ENCODE measurements at places on chromosomes 12 and 14. TPM values are rescaled to one million over a fixed set of nuclear protein-coding genes. Genes with fewer than 3 reads are reported as not detected.

The MAP1LC3B2 gene
- 4.6 TPM for polyA plus RNA-seq

DNA sequence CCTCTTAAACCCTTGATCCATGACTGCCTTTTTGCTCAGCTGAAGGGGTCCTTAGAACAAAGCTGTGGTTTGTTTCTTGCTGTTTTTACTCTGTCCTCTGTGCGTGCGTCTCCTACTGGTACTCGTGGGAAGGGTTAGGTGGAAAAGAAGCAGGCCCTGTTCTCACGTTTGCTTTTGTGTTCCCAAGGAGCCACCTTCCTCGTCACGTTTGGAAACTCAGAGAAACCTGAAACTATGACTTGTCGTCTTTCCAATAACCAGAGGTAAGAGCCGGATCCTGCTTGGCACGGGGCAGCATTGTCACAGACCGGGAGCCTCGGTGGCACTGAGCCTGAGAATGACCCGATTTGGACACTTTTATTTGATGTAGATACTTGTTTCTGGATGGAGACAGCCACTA is 13.1 kb downstream of the ZFYVE21 start:
- DNase-seq, result no peak
- no peaks in the 10 kb centered on the region for H3K27me3 ChIP-seq

DNA sequence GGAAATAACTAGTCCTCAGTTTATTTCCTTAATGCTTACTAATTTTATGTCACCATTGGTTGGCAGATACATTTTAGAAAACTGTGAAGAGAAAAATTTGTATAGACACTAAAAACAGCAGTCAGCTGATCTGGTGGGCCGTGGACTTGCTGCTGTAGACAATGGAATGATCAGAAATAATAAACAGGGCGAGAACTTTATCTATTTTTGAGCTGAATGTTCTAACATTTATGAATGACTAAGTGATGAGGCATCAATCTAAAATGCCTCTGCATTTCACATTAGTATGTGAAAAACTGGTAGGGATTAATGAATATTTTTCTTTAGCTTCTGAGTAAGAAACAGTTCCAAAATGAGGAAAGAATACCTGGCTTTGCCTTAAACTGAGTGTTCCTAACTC is 24.8 kb upstream of the PKP2 start:
- H3K36me3 ChIP-seq, result no peaks in the 10 kb centered on the region
- H3K27ac ChIP-seq, result no peak overlapping the region
- DNase-seq, result no peak
- H3K27me3 ChIP-seq, result no peaks in the 10 kb centered on the region

- H3K27ac ChIP-seq, result peak overlapping the region; percentile 76
- no peak for DNase-seq
- no peak overlapping the region for H3K4me3 ChIP-seq
- H3K27me3 ChIP-seq, result no peaks in the 10 kb centered on the region
- peaks cover 83% of the 10 kb centered on the region for H3K4me1 ChIP-seq
Measured at GRCh38 chr14:54769951-54770863, 132.4 kb downstream of the GCH1 start.

GRCh38 chr12:93116632-93117031 is 187.5 kb upstream of the EEA1 start:
- H3K4me3 ChIP-seq, result no peak overlapping the region
- H3K36me3 ChIP-seq, result no peaks in the 10 kb centered on the region

DNA sequence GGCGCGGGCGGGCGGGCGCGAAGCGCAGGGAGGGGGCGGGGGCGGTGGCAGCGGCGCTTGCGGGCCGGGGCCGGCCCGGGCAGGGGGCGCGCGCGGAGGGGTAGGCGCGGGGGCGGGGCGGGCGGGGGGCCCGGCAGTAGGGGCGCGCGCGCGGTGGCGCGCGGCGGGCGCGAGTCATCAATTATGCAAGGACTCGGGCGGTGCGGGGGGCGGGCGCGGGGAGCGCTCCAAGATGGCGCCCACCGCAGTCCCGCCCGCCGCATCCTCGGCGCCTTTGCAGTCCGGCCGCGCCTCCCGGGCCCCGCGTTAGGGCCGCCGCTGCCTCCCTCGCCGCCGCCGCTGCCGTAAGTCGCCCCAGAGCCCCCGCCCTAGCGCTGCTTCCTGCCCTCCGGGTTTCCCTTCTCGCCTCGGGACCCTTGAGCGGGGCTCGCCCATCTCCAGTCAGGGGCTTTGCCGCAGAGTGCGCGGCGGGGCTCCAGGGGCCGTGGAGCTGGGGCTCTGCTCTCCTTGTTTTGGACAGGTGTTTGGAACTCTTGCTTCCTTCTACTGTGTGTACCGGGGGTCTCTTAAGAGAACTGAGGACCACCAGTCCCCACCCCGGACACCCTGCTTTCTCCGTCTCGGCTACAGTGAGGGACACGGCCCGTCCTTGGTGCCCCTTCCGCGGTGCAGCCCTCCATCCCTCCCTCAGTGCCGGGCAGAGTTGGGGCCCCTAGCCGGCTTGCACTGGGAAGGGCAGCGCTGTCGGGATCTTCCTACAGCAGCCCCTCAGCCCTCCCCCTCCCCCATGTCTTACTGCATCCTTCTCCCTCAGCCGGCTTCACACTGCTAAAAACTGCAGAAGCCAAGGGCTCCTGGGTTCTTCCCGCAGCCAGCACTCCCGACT is at the start of gene SCN8A:
Gene SCN8A (plus strand): TSS at position 218 of the 886 bp plus-strand sequence. CDS start 71,585 bp downstream, outside the sequence.
- peak; percentile 19 for DNase-seq
- H3K27ac ChIP-seq, result no peak within 1 kb of the TSS
- peak within 1 kb of the TSS; percentile 65 for H3K4me3 ChIP-seq
- H3K27me3 ChIP-seq, result peaks cover 80% of the 10 kb centered on the region
- H3K4me1 ChIP-seq, result peaks cover 7% of the 10 kb centered on the region

Measured in heart right ventricle (tissue), 16 donors.